Activated naive CD4-positive, alpha-beta T cell treated with anti-CD3 and anti-CD28 coated beads, Interleukin-2, amount 50 U/mL, for 16 hours (primary cell): ENCODE measurements at places on chromosomes 2 and 18.

DNA sequence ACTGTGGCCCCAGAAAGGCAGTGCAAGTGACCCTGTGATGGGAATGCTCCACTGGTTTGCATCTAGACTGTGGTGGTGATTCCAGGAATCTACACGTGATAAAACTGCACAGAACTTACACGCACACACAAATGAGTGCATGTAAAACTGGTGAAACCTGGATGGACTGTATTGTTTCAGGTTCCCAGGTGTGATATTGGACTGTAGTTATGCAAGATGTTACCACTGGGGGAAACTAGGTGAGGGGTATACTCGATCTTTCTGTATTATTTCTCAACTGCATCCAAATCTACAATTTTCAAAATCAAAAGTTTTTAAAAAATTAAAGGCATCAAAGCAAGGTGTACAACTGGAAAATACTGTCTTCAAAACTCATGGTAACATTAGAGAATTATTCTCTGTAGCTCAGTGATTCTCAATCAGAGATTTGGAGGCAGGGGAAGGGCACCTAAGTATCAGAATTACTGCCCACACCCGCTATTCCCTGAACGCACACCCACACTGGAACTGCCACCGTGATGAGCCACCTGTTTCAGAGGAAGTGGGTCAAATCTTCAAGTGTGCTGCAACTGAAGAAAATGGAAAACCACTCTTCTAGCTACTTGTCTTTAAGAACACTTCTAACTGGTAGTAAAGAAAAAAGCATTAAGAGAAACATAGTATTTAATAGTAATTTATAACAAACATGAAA is 26.7 kb downstream of the PTPN2 start:
- DNase-seq = no peak

GRCh38 chr18:73835656-73836364 is 311.8 kb downstream of the FBXO15 start:
- DNase-seq = no peak

- no peak for DNase-seq
Observed at GRCh38 chr2:8821276-8822217, 15.9 kb downstream of the KIDINS220 start.

DNA sequence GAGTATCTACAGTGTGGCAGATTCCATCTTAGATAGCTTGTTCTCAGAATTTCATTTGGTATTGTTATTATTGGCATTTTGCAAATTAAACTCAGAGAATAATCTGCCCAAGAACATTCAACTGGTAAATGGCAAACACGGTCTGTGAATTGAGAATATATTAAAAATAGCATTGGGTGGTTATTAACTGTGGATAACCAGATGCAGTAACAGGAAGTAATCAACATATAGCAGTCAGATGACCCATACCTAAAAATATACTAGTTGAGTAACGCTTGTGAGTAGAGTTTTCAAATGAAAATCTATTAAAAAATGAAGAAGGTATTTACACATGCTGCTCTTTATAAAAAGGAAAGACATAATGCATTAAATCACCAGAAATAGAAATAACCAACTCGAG is 129.5 kb downstream of the ZNF804A start:
- no peak for DNase-seq

DNA sequence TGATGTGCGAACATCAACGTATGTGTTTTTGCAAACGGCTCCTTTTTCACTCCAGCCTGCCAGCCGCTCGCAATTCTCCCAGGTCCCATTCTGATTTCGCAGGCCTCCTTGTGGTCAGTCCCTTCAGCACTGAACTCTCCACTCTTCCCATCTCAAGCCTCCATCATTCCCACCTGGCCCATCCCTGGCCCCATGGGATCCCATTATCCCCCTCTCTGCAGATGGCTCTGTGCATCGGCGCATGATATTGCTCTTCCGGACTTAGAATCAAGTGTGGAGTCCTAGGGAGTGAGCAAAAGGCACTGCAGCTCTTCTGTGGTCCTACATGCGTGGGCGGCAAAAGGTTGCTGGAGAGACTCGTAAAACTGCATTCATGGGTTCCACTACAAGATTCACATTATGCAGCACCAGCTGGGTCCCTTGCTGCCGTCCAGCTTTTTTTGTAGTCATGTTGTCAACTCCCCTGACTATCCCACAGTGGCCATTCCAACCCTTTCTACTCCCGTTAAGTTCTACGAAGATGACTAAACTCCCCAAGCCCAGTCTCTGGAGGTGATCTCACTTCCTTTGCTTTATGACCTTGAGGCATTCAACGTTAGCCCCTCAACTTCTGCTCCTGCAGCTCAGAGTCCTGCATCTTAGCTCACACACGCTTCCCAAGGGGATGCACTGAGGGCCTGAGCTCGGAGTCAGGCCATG is 125.3 kb upstream of the NRP2 start:
- DNase-seq = no peak

DNA sequence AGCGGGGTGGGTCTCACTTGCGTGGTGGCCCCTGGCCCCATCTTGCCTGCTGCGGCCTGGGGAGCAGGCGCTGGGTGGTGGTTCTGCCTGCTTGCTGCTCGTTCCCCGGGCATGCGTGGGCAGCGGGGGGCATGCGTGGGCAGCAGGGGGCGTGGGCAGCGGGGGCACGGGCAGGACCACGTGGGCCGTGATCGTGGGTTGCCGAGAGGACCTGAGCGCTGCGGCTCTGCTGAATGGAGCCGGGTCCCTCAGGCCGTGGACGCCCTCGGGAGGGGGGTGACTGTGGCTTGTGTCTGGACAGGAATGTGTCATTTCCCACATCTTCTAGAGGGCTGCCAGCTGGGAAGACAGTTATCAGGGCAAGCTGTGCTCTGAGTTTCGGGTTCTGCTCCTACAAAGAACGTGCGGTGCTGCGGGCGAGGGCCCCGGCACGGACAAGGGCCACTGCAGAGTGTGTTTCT is 8.3 kb upstream of the GAL3ST2 start:
- DNase-seq = no peak

- no peak for DNase-seq
Observed at GRCh38 chr18:77091366-77091765, 41.2 kb downstream of the MBP start.

DNA sequence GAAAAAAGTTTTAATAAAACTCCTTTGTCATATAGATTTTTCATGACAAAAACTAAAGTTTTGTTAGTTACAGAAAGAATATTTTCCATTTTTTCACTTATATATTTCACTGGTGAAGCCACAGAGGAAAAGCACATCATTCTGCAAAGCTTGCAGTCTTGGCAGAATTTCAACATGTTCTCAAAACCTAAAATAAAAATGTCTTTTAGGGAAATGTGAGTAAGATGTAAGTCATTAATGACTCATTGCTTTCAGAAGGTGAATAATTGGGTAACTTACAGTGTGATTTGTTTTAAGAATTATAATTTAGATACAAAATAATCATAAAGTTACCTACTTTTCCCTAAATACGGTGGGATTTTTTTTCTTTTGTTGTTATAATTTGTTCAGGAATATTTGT is 43.4 kb upstream of the TNFRSF11A start:
- no peak for DNase-seq

DNA sequence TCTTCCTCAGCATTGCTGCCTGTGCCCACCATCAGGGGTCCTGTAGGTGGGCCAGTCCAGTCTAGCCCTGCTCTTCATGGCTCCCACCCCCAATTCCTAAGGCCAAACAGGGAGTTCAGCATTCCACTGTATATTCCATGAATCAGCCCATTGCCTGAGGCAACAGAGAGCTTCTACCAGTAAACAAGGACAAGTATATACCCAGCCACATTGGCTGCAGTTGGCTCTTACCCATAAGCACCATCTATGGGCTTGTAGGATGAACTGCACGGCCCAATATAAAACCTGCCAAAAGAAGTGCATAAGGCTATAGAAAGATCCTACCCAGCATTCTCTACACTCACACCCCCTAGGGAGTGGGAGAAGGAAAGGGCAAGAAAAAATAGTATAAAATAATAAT is 95.1 kb upstream of the SALL3 start:
- DNase-seq = no peak

- DNase-seq = no peak
Observed at GRCh38 chr18:37588289-37588688, 22.7 kb upstream of the CELF4 start.

DNA sequence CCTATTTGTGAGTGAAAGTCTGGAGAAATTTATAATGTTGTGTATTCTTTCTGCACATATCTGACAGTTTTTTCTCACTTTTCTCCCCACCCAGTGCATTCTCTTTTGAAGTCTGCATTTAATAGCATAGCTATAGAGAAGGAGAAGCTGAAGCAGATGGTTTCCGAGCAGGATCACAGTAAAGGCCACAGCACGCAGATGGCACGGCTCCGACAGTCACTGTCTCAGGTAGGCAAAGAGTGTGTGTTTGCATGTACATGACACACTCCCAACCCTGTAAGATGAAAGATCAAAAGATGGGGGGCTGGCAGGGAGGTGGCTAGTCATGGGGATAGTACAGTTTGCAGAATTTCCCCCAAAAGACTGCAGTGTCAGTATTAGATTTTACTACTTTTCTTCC is 89.4 kb downstream of the PRKRA start:
- DNase-seq = no peak

GRCh38 chr2:147850838-147851237 is 6.0 kb downstream of the ACVR2A start:
- DNase-seq = no peak

DNA sequence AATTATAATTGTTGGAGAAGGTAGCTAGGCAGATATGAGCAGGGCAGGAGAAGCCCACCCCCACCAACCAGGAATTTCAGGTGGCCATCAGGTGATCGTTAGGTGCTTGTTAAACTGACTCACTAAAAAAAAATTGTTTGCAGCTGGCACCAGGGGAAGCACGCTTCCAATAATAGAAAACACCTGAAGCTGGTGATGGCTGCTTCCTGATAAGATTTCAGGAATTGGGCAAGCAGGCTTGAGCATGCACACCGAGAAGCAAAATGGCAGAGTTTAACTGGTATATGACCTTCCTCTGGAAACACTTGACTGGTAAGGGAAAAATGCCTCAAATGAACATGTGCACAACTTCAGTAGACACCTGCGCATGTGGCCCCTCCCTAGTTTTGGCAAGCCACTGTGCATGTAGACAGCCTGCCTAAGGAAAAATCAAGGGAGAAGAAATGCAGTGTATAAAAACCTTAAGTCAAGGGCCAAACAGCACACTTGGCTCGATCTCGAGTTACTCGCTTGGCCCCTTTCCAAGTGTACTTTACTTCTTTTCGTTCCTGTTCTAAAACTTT is 292.8 kb downstream of the CCDC85A start:
- no peak for DNase-seq

DNA sequence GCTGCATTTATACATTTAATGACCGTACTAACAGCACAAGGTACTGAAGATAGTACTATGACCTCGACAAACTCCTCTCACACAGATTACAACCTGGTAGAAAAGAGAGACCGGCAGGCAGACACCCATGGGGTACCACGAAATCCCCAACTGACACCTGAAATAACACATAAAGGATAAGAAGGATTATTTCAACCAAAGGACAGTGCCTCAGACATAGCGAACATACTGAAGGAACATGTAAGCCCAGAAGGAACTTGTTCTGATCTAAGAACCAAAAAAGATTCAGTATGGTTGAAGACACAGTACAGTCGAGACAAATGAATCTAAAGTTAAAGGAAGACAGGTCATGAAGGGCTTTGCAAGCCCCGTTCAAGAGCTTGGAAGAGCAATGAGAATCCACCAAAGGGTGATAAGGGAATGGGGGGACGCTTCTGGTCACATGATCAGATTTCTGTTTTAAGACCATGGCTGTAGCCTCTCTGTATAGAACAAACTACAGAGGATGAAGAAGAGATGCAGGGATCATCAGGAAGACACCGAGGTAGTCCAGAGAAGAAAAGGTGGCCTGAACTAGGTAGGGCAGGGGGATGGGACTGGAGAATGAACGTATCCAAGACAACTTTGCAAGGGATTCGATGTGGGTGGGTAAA is 902 bp downstream of the MCFD2 start:
- no peak for DNase-seq
